ENCODE measurements at places on chromosomes 13 and 19.

DNA sequence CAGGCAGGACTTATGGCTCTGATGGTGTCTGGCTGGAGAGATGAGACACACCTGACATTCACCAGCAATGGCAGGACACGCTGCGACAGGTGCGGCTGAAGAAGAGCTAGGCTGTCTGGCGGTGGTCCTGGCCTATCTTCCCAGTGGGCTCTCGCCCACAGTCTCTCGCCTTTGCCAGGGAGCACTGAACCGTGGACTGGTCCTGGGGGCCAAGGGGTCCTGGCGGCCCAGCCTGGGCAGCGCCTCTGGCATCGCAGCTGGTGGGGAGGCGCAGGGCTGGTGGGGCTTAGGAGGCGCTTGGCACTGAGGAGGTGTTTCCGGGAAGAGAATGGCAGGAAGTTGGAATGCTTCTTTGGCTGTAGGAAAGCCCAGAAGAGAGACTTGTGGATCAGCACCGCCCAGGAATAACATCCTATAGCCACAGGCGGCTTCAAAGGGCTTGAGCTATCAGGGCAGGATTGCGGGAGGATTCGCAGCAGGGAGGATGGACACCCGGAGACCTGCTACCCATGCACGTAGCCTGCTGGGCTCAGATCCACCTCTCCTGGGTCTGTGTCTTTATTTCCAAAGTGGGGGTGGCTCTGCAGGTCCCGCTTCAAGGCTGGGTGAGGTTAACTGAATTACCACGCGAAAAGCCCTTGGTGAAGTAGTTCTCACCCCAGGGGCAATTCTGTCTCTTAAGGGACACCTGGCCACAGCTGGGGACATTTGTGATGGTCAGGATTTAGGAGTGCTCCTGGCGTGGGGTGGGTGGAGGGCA is 14.6 kb downstream of the KDM4B start:
- no peak for DNase-seq

DNA sequence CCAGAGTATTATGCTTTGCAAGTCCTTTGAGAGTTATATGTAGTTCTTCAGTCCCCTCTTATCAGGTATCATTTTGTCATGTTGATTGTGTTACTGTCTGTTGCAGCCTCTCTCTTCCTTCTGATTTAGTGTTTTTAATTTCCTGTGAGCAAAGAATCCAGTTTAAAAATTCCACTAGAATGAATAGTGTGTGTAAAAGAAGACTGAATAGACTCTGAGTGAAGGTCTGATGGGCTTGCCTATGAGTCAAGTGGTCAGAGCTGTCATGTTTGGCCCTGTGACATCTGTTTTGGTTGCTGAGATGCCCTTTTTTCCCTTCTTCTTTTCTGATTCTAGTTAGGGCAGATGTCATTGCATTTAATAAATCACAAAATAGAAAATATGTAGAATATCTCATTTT is 23.3 kb upstream of the KCTD4 start:
- peak; percentile 63 for DNase-seq

- peak; percentile 63 for DNase-seq
Observed at GRCh38 chr19:46428239-46429135, at the start of gene PNMA8C. Gene PNMA8C (minus strand): TSS chr19:46428936. CDS start chr19:46428359, 577 bp downstream.

GRCh38 chr19:38861368-38861767 is 11.6 kb upstream of the HNRNPL start:
- no peak for DNase-seq

DNA sequence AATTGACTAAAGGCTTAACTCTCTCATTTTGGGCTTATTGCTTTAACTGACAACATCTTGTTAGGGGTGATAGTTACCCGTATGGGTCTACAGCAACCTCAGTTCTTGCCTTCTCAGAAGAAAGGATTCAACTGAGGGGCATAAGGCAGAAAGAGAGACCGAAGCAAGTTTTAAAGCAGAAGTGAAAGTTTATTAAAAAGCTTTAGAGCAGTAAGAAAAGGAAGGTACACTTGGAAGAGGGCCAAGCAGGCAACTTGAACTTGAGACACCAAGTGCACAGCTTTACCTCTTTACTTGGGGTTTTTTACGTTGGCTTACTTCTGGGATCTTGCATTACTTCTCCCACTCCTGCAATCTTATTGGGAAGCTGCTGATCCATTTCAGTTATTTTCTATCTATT is 246.9 kb upstream of the PRR20A start:
- no peak for DNase-seq

GRCh38 chr19:10952809-10953208 is 8.0 kb upstream of the SMARCA4 start:
- no peak for DNase-seq

DNA sequence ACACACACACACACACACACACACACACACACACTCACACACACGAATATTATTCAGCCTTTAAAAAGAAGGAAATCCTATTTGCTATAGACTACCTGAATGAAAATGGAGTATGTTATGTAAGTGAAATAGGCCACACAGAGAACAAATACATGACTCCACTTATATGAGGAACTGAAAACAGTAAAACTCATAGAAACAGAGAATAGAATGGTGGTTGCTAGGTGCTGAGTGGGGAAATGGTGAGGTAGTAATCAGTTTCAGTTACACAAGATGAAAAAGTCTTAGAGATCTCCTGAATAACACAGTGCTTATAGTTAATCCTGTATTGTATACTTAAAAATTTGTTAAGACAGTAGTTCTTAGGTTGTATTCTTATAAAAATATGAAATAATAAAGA is 8.2 kb downstream of the ZNF677 start:
- DNase-seq = no peak

DNA sequence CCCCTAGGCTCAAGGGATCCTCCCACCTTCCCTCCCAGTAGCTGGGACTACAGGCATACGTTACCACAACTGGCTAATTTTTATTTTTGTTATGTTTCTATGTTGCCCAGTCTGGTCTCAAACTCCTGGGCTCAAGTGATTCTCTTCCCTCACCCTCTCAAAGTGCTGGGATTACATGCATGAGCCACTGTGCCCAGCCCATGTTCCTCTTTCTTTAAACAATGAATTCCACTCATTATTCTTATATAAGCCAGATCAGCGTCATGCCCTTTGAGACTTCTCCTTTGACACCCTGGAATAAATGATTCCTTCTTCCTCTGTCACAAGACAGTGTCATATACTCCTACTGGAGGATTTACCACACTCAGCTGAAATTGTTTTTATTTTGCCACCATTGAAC is 519.9 kb upstream of the SPRY2 start:
- no peak for DNase-seq

GRCh38 chr13:81778350-81778749 is 1437.4 kb upstream of the SPRY2 start:
- no peak for DNase-seq

GRCh38 chr13:109769275-109769674 is 17.1 kb downstream of the IRS2 start:
- no peak for DNase-seq

- no peak for DNase-seq
Observed at GRCh38 chr13:103941506-103942140, 875.4 kb upstream of the SLC10A2 start.

Data from fibroblast of skin of right biceps (primary cell).